ENCODE measurements at places on chromosomes 4 and X.
A peak's percentile ranks its signal among the peaks of the same experiment; 100 is the strongest.

- no peak for DNase-seq
These were observed 66.6 kb upstream of the ARHGAP24 start for GRCh38 chr4:85408301-85408700.

GRCh38 chr4:34851411-34851810, 1392.9 kb downstream of the ARAP2 start:
- no peak for DNase-seq

GRCh38 chrX:124249345-124249744, 83.1 kb upstream of the TEX13D start:
- no peak for DNase-seq

- peak; percentile 17 for DNase-seq
These were observed 334.5 kb upstream of the SLC7A11 start for GRCh38 chr4:138576684-138577083.

GRCh38 chr4:174213731-174214100, 69.8 kb downstream of the FBXO8 start:
- no peak for DNase-seq

DNA sequence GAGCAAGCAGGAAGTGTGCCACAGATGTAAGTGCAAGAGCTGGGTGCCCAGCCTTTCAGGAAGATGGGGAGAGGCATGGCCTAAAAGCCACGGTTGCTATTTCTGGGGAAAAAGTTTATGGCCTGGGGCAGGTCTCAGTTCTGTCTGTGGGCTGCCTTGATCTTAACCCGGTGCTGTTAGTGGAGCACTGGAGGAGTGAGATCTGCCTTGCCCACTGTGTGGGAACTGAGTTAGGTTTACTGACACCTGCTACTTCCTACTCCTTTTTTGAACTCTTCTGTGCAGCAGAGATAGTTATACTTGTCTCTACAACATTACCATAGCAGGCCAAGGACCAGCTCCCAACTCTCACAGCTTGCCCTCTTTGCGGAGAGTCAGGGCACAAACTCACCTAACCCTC, 76.5 kb downstream of the ITM2A start:
- no peak for DNase-seq

- DNase-seq, result no peak
These were observed 61.2 kb downstream of the ENOX2 start for GRCh38 chrX:130841776-130842175.

DNA sequence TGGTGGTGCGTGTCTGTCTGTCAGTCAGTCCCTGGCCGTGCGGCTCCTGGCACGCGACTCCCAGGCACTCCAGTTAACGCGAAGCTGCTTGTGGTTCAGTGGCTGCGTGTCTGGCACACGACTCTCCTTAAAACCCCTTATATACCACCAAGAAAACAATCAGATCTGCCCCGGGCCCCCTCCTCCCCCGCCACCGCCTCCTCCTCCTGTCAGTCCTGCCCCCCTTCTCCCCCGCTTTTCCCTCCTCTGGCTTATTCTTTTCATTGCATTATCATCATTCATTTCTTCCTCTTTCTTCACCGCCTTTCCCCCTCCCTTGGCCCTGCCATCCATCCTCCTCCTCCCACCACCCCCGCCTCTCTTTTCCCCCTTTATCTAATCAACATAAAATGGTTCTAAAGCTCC, at the start of gene NEUROG2:
Gene NEUROG2, minus strand, starts transcription at position 115 of the 405 bp plus-strand sequence. CDS start 705 bp downstream, outside the sequence.
- no peak for DNase-seq

GRCh38 chr4:7587433-7588405, 153.0 kb upstream of the PSAPL1 start:
- DNase-seq, result no peak

GRCh38 chr4:128955751-128956150, 137.6 kb downstream of the SCLT1 start:
- DNase-seq, result no peak

- no peak for DNase-seq
These were observed 565.8 kb downstream of the GRXCR1 start for GRCh38 chr4:43458293-43458692.

DNA sequence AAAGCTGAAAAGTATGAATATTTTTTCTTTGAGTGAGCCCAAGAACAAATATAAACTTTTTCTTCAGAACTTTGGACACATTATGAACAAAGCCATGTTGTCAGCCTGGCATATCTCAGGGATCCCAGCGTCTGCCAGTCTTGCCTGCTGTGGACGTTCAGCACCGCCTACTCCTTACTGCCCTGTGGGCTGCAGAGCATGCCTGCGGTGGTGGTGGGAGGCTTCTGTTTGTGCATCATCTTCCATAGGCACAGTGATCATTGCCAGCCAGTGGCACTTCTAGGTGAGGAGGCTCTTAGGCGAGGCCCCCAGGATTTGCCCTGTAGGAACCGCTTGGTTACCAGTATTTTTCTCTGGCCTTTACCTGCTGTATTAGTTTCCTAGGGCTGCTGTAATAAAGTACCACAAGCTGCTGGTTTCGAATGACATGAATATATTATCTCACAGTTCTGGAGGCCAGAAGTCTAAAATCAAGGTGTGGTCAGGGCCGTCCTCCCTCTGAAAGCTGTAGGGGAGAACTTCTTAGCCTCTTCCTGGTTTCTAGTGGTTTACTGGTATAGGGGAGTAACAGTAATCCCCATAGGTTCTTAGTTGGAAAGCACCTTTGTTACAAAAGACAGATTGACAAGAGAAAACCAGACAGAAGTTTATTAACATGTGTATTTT, 15.4 kb downstream of the ANXA3 start:
- no peak for DNase-seq

GRCh38 chr4:39714166-39714565, 16.2 kb downstream of the UBE2K start:
- DNase-seq, result no peak

Data from G401 (cell line).